Kidney (tissue), 22 donors: ENCODE measurements at places on chromosomes 16 and 17. TPM values are rescaled to one million over a fixed set of nuclear protein-coding genes. Genes with fewer than 3 reads are reported as not detected.

DNA sequence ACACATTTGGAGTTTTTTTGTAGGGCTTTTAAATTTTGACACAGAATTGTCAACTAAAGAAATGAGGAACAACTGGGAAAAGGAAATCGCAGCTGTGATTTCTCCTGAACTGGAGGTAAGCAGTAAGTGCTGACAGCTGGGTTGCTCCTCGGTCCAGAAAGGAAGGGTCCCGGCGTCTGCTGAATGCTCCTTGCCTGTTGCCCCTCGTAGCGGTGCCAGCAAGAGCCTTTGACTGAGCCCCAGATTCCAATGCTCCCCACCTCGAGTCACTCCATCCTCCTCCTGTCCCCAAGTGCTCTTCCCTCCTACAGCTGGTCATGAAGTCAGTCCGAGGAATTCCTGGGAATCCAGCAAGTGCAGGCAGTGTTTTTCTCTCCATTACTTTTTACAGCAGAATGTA, 32.0 kb upstream of the ENDOV start:
- no peak for DNase-seq

DNA sequence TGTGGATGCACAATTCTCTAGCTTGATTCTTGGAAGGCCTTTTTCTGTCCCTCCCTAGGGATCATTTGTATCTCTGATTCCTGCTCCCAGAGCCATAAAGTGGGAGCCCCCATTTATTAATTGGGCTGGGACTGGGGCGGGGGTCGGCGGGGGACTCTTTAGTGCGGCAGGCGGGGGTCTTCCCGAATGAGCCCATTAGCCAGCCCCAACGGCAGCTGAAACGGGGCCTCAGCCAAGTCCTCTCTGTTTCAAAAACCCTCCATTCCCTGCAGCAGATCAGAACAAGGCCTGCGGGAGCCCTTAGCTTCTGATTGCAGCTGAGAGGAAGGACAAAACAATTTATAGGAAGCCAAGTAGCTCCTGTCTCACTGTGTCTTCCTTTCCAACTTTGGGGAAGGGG, 67.1 kb downstream of the NEUROD2 start:
- DNase-seq = no peak

DNA sequence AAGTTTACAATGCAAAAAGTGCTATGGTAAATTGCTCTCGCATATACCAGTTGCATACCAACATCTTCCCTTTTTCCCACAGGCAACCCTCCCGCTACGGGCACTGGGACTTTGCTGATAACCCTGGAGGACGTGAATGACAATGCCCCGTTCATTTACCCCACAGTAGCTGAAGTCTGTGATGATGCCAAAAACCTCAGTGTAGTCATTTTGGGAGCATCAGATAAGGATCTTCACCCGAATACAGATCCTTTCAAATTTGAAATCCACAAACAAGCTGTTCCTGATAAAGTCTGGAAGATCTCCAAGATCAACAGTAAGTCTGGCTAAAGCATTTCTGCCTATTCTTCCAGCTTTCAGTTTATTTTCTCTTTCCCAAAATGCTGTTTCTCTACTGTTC, 27.9 kb upstream of the HSBP1 start:
- no peak for DNase-seq

DNA sequence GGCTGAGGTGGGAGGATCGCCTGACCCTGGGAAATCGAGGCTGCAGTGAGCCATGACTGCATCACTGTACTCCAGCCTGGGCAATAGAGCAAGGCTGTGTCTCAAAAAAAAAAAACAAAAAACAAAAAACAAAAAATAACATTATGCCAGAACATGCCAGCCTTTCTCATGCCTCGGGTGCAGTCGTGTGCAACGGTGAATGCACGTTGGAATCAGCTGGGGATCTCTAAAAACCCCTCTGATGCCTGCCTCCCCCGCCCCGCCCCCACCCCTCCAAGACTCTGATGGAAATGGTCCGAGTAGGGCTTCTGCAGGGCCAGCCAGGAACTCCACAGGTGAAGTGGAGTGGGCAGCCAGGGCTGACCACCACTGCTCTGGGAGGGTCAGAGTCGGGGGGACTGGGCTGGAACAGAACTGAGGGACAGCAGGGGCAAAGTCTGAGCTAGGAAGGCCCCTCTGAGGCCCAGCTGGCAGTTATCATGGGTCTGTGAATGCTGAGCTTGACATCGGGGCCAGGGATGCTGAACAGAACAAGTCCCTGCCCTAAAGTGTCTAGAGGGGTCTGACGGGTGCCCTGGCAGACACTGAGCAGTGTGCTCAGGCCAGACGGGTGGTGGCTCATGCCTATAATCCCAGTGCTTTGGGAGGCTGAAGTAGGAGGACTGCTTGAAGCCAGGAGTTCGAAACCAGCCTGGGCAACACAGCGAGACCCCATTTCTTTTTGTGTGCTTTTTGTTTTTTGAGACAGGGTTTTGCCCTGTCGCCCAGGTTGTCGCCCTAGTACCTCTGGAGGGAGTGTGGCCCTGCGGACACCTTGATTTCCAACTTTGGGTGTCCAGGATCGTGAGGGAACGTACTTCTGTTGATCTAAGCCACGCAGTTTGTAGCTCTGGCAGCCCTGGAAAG, 193.4 kb upstream of the GSE1 start:
- peak; percentile 59 for DNase-seq

GRCh38 chr17:73470316-73470826, 158.6 kb upstream of the CDC42EP4 start:
- DNase-seq = no peak

DNA sequence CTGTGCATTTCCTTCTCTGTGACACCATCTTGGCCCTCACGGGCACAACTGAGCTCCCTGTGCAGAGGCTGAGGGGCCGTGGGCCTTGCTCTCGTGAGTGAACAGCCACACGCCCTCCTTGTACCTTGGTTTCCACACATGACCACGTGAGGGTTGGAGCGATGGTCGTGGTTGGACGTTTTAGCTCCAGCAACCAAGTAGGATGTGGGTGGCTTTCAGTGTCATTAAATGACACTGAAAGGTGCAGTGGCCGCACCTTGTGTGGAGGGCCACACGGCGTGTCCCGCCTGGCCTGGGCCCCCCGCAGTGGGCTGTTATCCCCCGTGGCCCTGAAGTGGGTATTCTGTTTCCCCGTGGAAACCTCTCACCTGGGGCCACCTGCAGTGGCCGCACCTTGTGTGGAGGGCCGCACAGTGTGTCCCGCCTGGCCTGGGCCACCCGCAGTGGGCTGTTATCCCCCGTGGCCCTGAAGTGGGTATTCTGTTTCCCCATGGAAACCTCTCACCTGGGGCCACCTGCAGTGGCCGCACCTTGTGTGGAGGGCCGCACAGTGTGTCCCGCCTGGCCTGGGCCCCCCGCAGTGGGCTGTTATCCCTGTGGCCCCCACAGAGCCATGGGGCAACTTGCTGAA, 28.2 kb downstream of the ACSF3 start:
- no peak for DNase-seq

- no peak for DNase-seq
Measured at GRCh38 chr17:48470388-48471034, 40.5 kb upstream of the SKAP1 start.

GRCh38 chr16:3180445-3180878, 7.5 kb upstream of the OR1F1 start:
- no peak for DNase-seq

Gene ZG16
- total RNA-seq = not detected

Gene PYDC1
- total RNA-seq = not detected
